Breast epithelium (tissue), 4 donors: ENCODE measurements at places on chromosomes 4 and X. TPM values are rescaled to one million over a fixed set of nuclear protein-coding genes. Genes with fewer than 3 reads are reported as not detected.

DNA sequence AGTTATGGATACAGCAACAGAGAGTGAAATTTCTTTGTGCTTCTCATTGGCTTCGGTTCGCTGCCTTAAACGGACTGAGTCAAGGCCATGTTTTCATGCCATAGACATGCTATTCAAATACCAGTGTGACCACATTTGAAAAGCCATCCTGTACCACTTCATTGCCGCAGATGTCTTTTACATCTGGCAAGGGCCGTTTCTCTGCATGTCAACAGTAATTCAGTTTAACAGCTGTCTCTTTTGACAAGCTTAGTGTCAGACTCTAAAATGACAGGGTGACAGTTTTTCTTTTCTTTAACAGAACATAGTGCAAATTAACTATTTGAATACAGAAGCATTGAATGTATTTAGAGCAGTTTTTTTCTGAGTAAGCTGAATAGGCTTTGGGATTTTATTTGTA lies 362.2 kb upstream of the POU3F4 start:
- no peak for DNase-seq

DNA sequence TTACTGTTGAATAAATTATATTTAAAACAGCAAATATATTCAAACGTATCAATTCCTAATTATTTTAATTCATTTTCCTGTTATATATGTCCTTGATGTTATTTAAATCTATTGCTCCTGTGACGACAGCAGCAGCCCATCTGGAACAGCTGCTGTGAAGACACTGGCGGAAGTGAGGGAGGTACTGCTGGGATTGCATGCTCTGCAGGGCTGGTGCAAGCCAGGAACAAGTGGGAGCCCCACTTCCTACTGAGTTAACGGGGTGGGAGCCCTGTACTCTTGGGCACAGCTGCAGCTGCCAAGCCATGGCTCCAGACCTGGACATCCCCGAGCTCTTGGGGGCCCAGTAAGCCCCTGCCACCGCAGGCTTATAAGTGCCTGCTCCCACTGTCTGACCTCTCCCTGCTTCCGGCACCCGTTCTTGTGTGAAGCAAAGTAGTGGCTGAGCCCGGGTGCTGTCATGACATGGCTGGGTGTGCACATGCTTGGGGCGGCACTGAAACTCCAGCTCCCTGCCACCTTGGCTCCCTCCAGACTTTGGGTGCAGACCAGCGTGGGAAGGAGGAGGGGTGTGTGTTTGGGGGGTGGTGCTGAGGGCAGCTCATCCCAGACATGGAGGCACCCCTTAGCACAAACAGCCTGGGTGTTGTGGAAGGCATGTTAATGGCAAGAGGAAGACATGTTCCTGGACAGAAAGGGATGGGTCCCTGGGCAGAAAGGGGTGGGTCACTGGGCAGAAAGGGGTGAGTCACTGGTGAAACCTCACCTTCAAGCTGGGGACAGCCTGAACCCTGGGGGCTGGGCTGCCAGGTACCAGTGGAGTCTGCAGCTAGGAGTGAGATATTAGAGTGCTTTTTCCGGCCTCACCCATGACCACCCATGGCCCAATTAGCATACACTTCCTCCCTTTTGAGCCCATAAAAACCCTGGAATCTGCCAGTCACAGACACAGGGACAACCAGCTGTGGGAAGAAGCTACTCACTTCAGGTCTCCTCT lies 1981.3 kb upstream of the IGFBP7 start:
- DNase-seq = no peak

DNA sequence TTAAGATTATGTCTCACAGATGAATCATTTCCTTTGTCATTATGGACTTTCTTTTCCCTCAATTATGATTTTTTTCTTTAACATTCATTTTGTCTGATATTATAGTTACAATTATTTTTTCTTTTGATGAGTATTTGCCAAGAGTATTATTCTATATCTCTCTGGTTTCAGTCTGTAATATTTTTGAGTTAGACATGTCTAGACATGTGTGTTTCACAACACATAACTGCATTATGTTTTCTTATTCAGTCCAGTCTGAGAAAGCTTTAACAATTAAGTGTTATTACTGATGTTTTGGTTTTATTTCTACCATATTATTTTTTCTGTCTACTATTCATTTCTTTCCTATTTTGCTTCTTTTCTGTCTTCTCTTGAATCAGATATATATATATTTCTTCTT lies 108.3 kb upstream of the MID1IP1 start:
- no peak for DNase-seq

DNA sequence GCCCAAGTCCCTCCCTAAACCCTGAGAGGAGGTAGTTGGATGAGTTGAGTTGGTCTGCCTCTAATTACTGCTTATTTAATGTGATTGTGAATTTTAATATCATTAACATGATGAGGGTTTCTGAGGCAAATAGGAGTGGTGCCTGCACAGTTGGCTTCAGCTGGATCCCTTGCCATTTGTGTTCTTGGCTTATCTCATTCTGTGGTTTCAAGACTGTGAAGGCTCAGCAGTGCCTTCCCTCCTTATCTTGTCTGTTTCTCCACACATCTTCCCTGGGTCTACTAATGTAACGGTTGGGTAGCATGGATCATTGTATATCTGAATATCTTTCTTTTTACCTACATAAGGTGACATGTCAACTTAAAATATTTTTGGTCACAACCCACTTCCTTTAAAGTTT lies 1.6 kb upstream of the SLC10A4 start:
- no peak for DNase-seq

GRCh38 chr4:16176621-16177020 lies 49.6 kb downstream of the TAPT1 start:
- no peak for DNase-seq

DNA sequence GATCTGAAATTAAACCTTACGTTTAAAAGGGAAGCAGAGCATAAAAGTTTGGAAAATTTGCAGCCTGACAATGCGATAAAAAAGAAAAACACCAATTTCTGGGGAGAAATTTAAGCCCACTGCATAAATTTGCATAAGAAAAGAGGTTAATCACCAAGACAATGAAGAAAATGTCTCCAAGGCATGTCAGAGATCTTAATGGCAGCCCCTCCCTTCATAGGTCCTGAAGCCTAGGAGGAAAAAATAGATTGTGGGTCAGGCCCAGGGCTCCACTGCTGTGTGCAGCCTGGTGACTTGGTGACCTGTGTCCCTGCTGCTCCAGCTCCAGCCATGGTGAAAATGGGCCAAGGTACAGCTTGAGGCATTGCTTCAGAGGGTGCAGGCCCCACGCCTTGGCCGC lies 264.0 kb upstream of the CT83 start:
- DNase-seq = no peak

DNA sequence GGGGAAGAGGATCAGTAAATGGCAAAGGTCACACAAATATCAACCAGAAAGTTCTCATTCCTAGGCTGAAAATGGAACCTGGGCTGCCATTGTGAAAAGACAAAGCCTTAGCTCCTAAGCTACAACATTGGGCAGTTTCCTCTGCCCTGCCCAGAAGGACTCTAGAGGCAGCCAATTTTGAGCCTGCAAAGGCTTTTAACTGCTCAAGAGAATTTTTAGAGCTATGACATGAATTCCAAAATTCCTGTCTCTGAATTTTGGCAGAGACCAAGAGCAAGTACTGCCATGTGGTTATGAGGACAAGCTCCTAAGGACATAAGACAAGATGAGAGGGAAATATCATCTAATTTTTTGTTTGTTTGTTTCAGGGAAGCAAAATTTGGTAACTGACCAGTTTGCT lies 29.6 kb upstream of the IGFBP7 start:
- no peak for DNase-seq

DNA sequence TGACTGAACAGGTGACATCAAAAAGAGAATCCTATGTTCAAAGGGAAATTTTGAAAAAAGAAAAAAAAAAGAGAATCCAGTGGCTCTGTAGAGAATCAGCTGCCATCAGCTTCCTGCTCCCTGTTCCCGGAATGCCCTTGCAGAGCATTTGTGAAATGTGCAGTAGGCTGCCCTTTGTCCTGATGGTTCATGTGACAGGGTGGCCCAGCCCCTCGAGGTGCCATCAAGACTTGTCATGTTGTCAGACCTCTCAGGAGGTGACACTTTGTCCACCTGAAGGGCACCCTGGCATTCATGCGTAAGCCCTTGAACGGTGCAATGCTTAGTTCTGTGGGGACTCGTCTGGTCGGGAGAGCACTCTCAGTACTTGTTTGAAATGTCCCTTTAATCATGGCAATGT lies 71.4 kb downstream of the CLDN34 start:
- no peak for DNase-seq

DNA sequence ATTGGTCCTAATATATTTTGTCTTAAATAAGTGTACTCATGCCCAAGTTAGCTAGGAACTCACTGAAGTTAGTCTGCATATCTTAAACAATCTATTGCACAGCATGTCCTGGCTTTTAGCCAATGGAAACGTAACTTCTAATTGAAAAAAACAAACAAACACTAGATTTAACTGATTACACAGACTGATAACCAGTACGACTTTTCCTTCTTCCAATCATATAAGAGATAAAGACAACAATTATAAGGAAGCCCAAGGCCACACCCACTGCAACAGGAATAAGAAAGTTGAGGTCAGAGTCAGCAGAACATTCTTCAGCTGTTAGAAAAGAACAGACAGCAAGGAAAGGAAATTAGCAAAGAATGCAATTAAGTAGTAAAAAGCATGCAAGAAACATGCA lies 40.8 kb downstream of the LAMP2 start:
- DNase-seq = no peak

Gene OTC
- total RNA-seq = 0.33 TPM

Gene MAGEA8
- not detected for total RNA-seq

Gene RHOXF2B
- not detected for total RNA-seq

Gene RBM47
- 66.6 TPM for total RNA-seq

Gene NEUROG2
- 0.29 TPM for total RNA-seq
